ENCODE measurements at places on chromosomes 4 and X. TPM values are rescaled to one million over a fixed set of nuclear protein-coding genes. Genes with fewer than 3 reads are reported as not detected.

JAKMIP1 gene
- total RNA-seq: 57.8 TPM

DNA sequence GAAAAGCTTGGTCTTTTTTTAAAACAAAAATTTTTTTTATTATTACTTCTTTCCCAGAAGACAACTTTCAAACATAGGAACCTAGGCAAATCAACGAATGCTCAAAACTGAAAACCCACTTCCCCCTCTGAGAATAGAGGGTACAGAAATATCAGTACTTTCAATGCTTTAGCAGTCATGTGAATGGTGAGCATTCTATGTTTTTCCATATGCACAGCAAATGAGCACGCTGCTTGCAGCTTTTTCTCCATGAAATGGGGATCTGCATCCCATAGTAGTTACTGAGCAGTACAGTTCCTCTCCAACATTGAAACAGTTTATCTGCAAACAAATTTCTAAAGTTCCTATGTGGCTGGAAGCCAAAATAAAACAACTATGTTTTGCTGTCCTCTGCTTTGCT, 108.4 kb upstream of the BMP2K start:
- DNase-seq: no peak

DNA sequence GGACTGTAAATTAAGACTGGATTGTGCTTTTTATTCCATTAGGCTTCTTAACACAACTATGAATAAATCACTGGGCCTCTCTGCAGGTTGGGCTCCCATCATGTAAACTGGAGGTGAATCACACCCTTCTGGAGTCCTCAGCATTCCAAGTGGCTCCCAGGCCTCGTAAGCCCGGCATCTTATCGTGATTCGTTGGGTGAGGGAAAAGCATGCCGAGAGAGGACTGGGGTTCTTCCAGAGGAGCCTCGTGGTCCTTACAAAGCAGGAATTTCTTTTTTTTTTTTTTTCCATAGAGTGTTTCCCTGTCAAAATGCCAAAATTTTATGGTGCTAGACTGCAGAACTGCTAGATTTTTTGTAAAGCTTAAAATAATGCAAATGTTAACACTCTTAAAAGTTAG, 20.0 kb downstream of the CLDN22 start:
- DNase-seq: no peak

PLS3 gene
- 3.7 TPM for total RNA-seq

DNA sequence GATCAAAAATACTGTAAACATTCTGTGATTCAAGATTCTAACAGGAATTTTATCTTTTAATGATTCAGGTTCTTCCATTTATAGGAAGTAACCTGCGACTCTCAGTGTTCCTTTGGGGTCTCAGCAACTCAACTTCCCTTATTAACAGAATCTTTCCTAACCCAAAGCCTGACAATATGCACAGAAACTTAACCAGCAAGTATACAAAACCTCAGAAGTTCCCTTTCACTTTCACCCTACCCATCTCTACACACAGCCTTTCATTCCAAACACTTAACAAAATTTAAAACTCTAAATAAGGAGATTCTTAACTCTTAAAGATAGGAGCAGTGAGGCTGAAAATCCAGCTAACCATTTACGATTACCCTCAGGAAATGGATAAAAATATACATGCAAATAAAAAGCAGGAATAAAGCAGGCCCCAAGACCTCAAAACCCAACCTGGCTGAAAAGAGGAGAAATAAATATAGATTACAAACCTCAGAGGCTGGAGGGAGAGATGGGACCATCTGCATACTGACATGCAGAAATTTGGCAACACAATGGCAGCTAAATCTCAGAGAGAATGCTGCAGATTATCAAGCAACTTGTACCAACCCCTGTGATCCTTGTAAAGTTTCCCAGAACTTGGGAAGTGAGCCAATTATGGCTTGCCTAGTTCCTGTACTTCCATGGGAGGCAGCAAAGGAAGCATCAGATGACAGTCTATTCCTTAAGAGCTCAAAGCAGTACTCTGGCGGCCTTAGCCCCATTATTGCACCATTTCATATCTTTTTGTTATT, 101.0 kb downstream of the ATP11C start:
- no peak for DNase-seq
